Caco-2 (cell line): ENCODE measurements at places on chromosomes 5 and 9.

DNA sequence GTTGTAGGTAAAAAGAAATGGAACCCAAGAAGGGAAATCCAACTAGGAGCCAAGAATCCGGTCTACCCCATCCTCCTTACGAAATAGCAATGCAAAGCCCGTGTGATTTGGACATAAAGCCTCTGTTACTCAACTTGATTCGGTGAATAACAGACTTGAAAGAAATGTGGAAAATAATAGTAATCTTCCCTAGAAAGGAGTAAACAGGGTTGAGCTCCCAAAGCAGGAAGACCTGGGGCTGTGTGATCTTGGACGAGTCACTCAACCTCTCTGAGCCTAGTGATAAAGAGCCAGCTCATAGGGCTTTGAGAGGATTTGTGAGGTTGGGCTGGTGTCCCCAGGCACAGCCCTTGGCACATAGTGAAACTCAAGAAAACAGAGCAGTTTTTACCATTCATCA lies 42.7 kb upstream of the IL17B start:
- DNase-seq = no peak

- DNase-seq = peak; percentile 96
Observed at GRCh38 chr5:8457187-8458037, 588.5 kb downstream of the MTRR start.

- no peak for DNase-seq
Observed at GRCh38 chr5:143653766-143654282, 158.1 kb upstream of the HMHB1 start.

DNA sequence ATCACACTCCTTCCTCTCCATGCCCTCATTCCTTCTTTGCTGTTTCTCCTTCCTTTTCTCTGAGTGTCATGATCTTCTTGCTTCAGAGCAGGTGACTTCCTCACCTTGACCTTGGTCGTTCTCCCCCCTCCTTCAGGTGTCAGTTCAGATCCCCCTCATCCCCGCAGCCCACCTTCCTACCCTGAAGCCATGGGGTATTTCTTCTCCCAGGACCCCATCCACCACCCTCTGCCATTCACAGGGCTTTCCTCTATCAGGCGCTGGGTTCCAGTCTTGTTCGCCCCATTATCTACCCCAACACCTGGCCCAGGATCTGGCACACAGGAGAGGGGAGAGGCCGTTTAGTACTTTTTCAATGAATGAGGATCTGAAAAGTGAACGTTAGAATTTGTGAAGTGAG lies 101.0 kb downstream of the NSG2 start:
- DNase-seq = no peak
